ENCODE measurements at places on chromosomes 6 and 20.

- DNase-seq: peak; percentile 62
These were observed 17.4 kb downstream of the TBC1D20 start for GRCh38 chr20:444862-445426.

GRCh38 chr6:6867404-6867799, 240.4 kb upstream of the RREB1 start:
- DNase-seq: no peak

DNA sequence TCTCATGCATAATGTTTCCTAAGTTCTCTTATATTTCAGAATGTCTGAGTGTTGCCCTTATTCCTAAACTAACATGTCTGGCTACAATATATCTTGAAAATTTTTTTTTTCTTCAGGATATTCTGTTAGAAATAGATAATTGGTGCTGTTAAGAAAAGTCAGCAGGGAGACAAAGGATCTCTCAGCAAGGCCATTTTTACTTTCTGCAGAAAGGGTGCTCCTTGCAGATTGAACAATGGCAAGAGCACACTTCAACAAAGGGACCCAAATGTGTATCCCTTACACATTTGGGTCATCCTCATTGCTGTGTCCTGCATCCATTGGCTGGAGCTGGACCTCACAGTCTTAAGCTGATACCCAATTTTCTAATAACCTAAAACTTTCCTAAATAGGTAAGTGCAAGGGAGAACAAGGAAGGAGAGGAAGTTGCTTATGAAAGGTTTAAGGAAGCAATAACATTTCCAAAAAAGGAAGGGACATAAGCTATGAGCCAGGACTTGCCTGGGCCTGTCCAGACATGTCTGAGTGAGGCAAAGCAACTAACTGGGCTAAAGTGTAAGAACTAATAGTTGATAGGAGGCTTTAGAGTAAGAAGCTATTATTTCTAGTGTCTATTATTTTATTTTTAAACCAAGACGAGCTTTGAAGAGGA, 429.6 kb downstream of the BCKDHB start:
- no peak for DNase-seq

DNA sequence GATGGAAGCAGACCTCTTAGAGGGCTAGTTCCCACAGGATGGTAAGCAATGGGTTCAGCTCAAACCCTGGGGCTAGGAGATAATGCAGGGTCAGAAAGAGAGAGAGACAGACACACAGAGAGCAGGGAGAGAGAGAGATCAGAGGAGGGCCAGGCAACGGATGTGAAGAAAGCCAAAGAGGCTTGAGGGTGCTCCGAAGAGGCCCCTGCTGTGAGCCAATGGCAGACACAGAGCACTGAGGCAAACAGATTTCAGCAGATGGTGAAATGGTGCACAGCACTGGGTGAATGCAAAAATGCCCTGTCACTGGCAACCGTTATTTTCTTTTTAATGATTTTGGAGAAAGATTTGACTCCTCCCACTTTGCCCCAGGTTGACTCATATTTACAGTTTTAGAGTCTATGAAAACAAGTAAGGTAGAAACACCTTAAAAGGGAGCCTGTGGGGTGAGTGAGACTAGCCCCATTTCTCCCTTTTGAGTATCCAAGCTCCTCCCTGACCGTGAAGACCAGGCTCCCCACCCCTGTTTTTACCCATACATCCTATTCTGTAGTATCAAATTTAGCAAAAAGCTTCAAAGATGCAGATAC, 840 bp downstream of the DEFB132 start:
- no peak for DNase-seq

GRCh38 chr6:41228616-41229015, 467 bp downstream of the TREML4 start:
- no peak for DNase-seq

GRCh38 chr6:71187141-71187540, 101.5 kb upstream of the OGFRL1 start:
- no peak for DNase-seq

DNA sequence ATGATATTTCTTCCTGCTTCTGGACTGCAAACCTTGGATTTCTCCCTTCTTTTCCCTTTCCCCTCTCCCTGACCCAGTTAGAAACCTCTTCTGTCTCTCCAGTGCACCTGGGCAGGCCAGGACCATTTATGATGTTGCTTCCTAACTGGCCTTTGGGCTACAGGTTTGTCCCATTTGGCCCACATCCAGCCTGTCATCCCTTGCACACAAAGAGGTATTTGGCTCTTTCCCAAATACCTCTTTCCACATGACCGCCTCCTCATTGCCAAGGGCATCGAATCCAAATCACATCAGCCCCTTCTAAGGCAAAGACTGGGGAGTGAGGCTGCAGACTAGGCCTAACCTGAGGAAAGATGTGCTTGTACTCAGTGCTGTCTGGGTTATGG, 13.6 kb downstream of the FGD2 start:
- DNase-seq: no peak

DNA sequence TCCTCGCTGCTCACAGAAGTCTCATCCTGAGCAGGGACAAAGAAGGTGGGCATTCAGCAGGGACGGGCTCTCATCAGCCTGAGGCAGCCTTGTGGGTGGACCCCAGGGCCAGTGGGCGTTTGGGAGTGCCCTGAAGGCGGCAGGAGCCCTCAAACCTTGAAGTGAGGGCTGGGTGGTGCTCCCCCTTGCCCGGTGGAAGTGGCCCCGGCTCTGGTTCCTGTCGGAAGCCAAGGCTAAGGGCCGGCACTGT, 110.5 kb downstream of the NOL4L start:
- no peak for DNase-seq

All from GM04503 (cell line).